Activated naive CD4-positive, alpha-beta T cell treated with anti-CD3 and anti-CD28 coated beads for 36 hours (primary cell): ENCODE measurements at places on chromosomes 2 and 18. TPM values are rescaled to one million over a fixed set of nuclear protein-coding genes. Genes with fewer than 3 reads are reported as not detected.

The NIFK gene
- total RNA-seq, result 112 TPM

The AFF3 gene
- total RNA-seq, result 2.1 TPM

The QPCT gene
- 0.42 TPM for total RNA-seq

The TTC32 gene
- 17.0 TPM for total RNA-seq

The SLC9A4 gene
- total RNA-seq, result 0.10 TPM

The ALK gene
- not detected for total RNA-seq

The IL36RN gene
- total RNA-seq, result not detected

The NEU4 gene
- total RNA-seq, result not detected

The L3MBTL4 gene
- total RNA-seq, result 0.10 TPM

The M1AP gene
- 0.10 TPM for total RNA-seq

The GALR1 gene
- not detected for total RNA-seq

The ASTL gene
- 2.6 TPM for total RNA-seq

The LYPD1 gene
- total RNA-seq, result not detected

The LRP2 gene
- total RNA-seq, result 0.62 TPM
